Vagina (tissue), 2 donors: ENCODE measurements at places on chromosomes 6 and 20.
A peak's percentile ranks its signal among the peaks of the same experiment; 100 is the strongest.

GRCh38 chr6:118740372-118740771 lies 89.0 kb upstream of the CEP85L start:
- DNase-seq, result no peak

DNA sequence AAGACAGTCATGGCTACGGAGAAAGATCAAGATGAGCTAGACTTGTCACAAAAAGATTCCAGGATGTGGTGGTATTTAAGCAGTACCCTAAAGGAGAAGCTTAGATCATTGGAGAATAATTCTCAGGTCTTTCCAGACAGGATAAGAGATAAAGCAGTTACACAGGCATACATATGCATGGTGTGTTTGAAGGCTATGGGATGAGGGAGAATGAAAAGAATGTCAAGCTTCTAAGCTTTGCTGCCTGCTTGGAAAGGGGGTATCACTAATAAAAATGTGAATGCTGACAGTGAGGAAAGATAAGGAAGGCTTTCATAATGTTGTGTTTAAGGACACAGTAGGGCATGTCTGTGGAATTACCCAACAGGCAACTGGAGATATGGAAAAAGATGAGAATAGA lies 28.1 kb downstream of the RWDD2A start:
- DNase-seq, result no peak

GRCh38 chr6:119463081-119463626 lies 113.6 kb upstream of the MAN1A1 start:
- DNase-seq, result no peak

DNA sequence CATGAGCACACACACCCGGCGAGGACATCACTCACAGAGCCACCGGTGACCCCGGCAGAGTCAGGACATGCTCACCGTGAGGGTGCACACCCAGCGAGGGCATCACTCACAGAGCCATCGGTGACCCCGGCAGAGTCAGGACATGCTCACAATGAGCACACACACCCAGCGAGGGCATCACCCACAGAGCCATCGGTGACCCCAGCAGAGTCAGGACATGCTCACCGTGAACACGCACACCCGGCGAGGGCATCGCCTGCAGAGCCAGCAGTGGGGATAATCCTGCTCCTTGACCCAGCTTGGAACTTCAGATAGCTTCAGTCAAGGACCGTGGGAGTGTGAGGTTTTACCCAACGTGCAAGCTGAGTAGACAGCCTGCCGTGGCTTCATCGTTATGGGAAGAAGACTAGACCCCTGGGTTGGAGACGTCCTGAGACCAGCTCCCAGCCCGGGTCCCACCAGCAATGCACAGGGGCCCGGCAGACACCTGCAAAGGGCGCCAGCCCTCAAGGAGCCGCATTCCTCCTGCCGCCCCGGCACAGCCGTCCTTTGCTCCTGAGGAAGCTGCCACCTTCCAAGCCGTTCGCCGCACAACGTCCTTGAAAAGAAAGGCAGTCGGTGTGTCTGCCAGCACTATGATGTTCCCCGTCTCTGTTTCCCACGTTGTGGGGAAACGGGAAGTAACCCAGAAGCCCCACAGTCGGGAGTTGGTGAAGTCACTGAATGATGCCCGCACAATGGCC lies 192.3 kb downstream of the DLL1 start:
- DNase-seq, result peak; percentile 61

DNA sequence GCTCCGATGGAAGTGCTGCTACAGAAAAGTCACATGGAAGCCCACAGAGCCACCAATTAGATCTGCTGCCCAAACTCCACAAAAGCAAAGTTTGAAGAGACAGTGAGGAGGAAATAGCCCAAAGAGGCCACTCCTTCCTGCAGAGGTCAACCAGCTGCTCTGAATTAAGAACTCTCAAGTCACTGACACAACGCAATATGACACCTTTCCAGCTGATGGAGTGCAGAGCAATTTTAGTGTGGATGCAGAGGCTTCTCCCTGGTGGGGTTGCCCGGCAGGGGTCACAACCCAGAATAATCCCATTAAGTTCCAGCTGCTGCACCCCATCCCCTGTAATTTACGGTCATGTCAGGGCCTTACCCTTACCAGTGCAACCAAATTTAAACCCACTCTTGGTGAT lies 361.9 kb upstream of the JARID2 start:
- no peak for DNase-seq
